ENCODE measurements at places on chromosomes 4 and X.

- DNase-seq, result no peak
These were observed 41.2 kb downstream of the PIR start for GRCh38 chrX:15451913-15452312.

DNA sequence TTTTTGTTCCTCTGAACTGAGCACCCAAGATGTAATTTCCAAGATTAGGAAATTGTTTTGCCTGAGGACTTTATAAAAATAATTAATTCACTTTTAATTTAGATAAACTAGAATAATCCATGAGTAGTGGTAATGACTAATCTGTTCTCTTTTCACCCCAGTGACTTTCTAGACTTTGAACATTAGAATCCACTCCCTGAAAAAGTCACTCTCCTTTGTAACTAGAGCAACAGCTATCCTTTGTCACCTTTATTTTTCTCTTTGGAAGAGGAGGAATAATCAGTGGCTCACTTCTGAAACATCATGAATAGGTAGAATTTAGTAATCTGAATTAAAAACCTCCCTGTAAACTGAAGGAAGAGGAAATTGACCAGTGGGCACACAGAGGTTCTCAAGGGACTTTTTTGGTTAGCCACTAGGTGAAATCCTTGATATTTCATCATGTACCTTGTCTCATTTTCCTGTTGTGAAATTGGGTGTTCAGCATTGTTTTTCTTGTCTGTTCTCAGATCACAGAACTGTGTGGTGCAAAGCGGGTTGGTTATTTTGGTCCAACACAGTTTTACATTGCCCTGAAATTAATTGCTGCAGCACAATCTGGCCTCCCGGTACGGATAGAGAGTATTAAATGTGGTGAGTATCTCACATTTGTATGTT is 59.4 kb downstream of the REPS2 start:
- no peak for DNase-seq

- no peak for DNase-seq
These were observed 292.0 kb downstream of the CCSER1 start for GRCh38 chr4:90419124-90419711.

- no peak for DNase-seq
These were observed 65.9 kb downstream of the MTHFD2L start for GRCh38 chr4:74223801-74224200.

DNA sequence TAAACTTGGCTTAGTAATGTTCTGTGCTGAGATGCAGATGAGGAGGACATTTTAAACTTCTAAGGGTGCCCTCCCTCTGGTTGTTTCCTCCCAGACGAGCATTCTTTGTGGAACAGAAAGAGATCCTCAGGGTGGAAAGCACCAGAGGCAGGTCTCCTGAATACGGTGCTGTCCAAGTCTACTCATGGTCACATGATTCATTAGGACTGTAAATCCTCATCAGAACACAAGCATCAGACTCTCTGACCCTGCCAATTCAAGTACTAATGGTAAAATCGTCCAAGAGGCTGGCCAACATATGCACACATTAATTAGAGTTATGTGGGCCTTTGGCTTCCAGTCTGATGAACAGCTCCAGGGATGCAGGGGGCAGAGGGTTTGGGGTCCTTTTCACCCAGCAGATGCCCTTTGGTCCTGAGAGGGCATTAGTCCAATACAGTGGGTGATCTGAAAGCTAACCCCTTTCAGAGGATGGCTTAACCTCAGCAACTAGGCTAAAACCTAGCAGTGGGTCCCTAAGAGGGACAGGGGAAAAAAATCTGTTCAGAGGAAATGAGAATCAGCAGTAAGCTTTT is 18.2 kb downstream of the HAND2 start:
- no peak for DNase-seq

- DNase-seq, result no peak
These were observed 723 bp downstream of the TMEM192 start for GRCh38 chr4:165111906-165112367.

DNA sequence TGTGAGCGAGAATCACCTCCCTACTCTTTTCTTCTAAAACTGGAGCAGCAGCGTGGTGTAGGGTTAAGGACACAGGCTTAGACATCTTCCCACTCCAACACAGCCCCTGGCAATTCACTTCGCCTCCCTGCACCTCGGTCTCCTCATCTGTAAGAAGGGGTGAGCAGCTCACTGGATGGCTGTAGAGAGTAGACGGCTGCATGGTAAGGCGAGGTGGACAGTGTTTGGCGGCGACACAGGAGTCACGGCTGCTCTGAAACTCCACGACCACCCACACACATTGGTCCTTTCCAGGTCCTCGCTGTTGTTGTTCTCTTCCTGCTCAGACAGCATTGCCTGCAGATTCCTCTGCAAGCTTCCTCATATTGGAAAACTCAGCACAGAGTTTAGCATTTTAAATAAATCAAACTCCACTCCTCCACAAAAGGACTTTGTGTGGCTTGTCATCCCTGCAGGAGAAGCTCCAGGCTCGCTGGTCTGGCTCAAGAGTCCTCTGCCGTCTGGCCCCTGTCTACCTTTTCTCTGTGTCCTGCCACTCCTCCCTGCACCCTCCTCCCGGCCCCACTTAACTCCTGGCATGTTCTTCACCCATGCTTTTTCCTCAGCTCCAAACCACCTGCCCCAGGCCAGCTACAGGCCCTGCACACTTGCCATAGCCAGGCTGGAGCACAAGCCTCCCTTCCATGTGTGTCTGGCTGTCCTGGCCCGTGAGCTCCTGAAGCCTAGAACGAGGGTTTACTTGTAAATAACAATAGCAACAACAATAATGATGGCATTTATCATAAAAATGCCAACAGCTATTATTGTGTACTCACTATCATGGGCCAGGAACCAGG is 41.3 kb upstream of the CRMP1 start:
- no peak for DNase-seq

DNA sequence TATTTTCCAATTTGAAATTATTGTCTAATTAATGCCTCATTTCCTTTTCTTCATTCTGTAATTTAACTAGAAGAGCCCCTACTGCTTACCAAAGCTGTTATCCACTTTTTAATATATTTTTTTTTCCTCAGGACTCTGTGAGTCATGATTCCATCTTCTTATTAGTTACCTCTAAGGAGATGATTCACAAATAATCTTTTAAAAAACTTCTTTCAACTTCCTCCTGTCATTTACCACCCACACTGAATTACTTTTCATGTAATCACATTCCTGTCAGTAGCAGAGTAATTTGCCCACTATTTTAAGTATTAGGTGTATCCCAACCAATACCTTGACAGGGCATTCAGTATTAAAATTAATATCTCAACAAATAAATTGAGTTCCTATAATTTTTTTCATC is 470.9 kb upstream of the ADGRL3 start:
- no peak for DNase-seq
